Fibroblast of villous mesenchyme (primary cell): ENCODE measurements at places on chromosomes 1 and 21. TPM values are rescaled to one million over a fixed set of nuclear protein-coding genes. Genes with fewer than 3 reads are reported as not detected.

PLA2G2C gene
- total RNA-seq = not detected in 2 replicates

E2F2 gene
- 2.2 and 2.9 TPM in 2 replicates for total RNA-seq

F11R gene
- 0.32 and 5.6 TPM in 2 replicates for total RNA-seq

EFNA1 gene
- not detected in 2 replicates for total RNA-seq

RGS8 gene
- total RNA-seq = not detected in 2 replicates

FCER1A gene
- not detected in 2 replicates for total RNA-seq

RGS1 gene
- 0.32 TPM in 1 of 2 replicates, not detected in the other for total RNA-seq

RNF220 gene
- total RNA-seq = 47.5 and 54.8 TPM in 2 replicates

CLCA4 gene
- total RNA-seq = not detected in 2 replicates

PRSS38 gene
- not detected in 2 replicates for total RNA-seq

CR1L gene
- not detected in 2 replicates for total RNA-seq

FCN3 gene
- not detected in 2 replicates for total RNA-seq

ADAMTSL4 gene
- 2.9 and 8.6 TPM in 2 replicates for total RNA-seq

ZNF648 gene
- not detected in 2 replicates for total RNA-seq

CBR3 gene
- total RNA-seq = 12.1 and 13.2 TPM in 2 replicates

HTR6 gene
- not detected in 2 replicates for total RNA-seq

GJA4 gene
- not detected in 2 replicates for total RNA-seq
